ENCODE measurements at places on chromosomes 13 and 19.

DNA sequence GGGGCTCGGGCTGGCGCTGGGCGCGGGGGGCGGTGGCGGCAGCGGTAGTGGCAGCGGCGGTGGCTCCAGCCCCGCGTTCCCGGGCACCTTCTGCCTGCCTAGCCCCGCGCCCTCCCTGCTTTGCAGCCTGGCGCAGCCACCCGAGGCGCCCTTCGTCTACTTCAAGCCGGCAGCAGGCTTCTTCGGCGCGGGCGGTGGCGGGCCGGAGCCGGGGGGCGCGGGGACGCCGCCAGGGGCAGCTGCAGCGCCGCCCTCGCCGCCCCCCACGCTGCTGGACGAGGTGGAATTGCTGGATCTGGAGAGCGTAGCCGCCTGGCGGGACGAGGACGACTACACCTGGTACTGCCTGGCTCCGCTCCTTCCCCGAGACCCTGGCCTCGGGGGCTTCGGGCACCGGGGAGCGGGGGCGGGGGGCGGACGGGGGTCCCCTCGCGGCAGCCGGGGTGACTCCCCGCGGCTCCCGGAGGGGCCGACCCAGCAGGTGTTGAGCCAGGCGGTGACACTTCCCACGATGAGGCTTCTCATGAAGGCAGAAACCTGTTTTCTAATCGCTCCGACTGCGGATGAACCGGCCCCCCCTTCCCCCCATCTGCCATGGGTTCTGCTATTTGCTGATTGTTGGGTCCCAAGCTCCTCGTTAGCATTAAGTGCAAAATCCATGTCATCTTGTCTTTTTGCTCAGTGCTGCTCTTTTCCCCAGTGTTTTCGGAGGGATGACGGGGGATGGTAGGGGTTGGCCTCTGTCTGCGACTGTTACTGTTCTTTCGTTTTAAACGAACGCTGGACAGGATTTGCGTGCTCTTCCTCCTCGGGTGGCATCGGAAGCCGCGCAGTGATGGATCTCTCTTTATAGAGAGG is 943 bp downstream of the SLAIN1 start:
- no peaks in the 10 kb centered on the region for H3K27me3 ChIP-seq
- peak; percentile 64 for DNase-seq
- H3K4me3 ChIP-seq: peak overlapping the region; percentile 77
- H3K4me1 ChIP-seq: peaks cover 18% of the 10 kb centered on the region
- H3K36me3 ChIP-seq: no peaks in the 10 kb centered on the region

DNA sequence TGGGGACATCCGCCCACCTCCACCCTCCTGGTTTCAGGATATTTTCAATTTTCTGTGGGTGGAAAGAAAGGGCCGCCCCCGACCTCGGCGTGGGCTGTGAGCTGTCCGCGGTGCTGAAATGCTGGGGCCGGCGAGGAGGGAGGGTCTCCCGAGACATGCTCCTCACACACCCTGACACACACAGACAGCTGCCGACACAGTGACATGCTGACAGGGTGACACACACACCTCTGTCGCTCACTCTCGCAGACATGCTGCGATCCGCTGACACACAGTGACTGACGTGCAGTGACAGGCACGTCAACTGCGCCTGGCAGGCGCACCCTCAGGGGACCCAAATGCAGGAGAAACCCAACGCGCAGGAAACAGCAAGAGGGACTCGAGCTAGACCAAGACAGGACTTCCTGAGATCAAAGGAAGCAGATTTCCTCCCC is 25.1 kb upstream of the MEIS3 start:
- no peaks in the 10 kb centered on the region for H3K27me3 ChIP-seq
- H3K27ac ChIP-seq: no peak overlapping the region
- peaks cover 5% of the 10 kb centered on the region for H3K4me1 ChIP-seq
- H3K36me3 ChIP-seq: no peaks in the 10 kb centered on the region
- DNase-seq: peak; percentile 48
- no peak overlapping the region for H3K4me3 ChIP-seq

DNA sequence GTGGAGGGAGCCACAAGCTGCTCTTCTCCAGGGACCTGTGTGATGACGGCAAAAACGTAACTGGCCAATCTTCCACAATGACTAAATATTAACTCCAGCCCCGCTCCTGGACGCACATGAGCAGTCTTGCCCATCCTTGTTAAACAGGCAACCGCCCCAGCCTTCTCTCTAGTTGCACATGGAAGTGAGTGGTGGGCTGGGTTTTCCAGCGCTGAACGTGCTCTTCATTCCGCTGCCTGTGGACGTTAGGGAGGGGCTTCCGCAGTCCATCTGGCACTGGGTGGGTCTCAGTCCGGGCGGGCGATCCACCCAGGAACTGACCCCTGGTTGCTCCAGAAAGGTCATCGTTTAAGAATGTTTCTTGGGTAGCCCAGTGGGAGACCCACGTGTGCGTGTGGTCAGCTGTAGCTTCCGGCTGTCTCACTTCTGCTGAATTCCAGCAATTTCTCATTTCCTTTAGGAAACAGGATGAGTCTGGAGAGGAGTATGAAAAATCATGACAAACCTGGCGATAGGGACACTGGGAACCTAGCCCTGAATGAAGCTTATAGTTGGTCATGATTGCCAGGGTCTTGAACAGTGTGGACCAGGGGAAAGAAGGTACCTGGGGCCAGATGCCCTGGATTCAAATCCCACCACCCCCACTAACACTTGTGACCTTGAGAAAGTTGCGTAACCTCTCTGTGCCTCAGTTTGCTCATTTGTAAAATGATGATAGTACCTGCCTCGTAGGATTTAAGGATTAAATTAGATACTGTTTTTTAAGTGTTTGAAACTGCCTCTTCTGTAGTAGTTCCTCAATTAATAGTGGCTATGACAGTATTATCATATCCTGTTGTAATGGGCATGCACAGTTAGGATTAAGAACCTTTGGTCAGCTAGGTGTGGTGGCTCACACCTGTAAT is 92.6 kb downstream of the SIPA1L3 start:
- H3K4me1 ChIP-seq: peaks cover 61% of the 10 kb centered on the region
- DNase-seq: no peak
- H3K4me3 ChIP-seq: no peak overlapping the region
- H3K36me3 ChIP-seq: no peaks in the 10 kb centered on the region
- no peaks in the 10 kb centered on the region for H3K27me3 ChIP-seq
- peak overlapping the region; percentile 66 for H3K27ac ChIP-seq

DNA sequence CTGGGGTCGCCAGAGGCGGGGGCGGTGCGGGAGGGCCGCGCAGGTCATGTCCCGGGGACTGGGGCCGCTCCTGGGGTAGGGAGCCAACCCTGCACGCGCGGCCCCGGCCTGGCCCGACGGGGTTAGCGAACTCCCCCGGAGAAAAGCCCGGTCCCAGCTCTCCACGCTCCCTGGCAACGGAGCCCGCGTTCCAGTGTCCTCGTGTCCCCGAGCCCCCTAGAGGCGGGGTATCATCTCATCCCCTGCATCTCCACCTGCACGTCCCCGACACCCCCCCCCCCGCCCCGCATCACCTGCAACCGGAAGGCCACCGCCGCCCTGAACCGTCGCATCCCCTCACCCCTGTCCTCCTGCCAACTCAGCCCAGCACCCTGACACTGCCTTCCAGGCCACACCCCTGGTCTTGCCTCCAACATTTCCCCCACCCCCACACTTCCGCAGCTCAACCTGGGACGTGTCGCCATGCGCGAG is 2.7 kb downstream of the WDR88 start:
- no peaks in the 10 kb centered on the region for H3K4me1 ChIP-seq
- no peak overlapping the region for H3K4me3 ChIP-seq
- H3K36me3 ChIP-seq: no peaks in the 10 kb centered on the region
- H3K27me3 ChIP-seq: no peaks in the 10 kb centered on the region
- DNase-seq: no peak

- H3K36me3 ChIP-seq: no peaks in the 10 kb centered on the region
- no peaks in the 10 kb centered on the region for H3K4me1 ChIP-seq
- no peak overlapping the region for H3K4me3 ChIP-seq
- H3K27ac ChIP-seq: no peak overlapping the region
- no peaks in the 10 kb centered on the region for H3K27me3 ChIP-seq
Observed at GRCh38 chr13:31880851-31881494, 141.6 kb downstream of the RXFP2 start.

DNA sequence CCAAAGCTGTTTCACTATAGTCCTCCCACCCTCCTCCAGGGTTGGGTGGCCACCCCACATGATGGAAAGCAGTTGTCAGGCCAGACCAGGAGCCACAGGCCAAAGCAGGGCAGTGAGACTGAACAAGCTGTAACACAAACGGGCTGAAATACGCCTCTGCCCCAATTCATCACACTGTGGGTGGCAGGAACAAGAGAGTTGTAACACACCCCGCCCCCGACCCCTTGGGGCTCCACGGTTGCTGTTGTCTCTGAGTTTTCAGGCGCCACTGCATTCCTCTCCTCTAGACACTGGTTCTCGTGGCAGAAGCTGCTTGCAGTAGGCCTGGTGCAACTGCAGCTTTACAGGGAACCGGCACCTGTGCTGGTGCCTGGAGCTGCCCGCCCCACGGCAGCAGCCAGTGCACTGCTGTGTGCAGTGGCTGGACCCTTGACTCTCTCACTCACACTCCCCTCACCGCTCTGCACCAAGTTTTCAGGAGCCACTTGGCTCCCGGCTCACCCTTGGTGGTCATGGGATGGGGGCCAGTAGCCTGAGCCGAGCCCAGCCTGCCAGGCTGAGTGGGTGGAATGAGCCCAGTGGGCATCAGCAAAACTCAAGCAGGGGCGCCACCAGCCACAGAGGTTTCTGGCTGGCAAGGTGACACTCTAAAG is 1314.5 kb upstream of the MIR17HG start:
- no peak overlapping the region for H3K4me3 ChIP-seq
- no peaks in the 10 kb centered on the region for H3K36me3 ChIP-seq
- H3K4me1 ChIP-seq: no peaks in the 10 kb centered on the region
- no peak for DNase-seq

- no peaks in the 10 kb centered on the region for H3K27me3 ChIP-seq
- DNase-seq: no peak
- no peaks in the 10 kb centered on the region for H3K4me1 ChIP-seq
- H3K4me3 ChIP-seq: no peak overlapping the region
Observed at GRCh38 chr13:28626266-28626665, 32.7 kb upstream of the POMP start.

DNA sequence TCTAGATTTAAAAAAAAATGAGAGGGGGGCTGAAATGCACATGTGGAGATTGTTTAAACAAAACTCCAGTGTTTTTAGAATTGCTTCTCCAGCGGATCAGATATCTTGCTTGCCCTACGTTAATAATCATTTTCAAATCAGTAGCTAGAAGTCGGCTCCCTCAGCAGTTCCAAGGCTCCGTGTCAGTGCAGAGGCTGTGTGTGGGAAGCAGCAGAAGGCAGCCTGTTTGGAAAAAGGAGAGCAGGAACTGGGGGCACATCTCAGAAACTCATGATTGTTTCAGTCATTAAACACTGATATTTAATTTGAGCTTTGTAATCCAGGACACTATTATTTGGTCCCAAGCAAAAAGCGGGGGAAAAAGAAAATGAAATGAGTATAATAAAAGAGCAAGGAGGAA is 50.9 kb downstream of the SOX21 start:
- H3K4me3 ChIP-seq: no peak overlapping the region
- DNase-seq: no peak
- H3K27ac ChIP-seq: no peak overlapping the region
- H3K36me3 ChIP-seq: no peaks in the 10 kb centered on the region
- no peaks in the 10 kb centered on the region for H3K4me1 ChIP-seq
- H3K27me3 ChIP-seq: no peaks in the 10 kb centered on the region

GRCh38 chr19:50458396-50459066 is 17.8 kb upstream of the EMC10 start:
- H3K4me3 ChIP-seq: no peak overlapping the region
- no peaks in the 10 kb centered on the region for H3K27me3 ChIP-seq
- H3K27ac ChIP-seq: no peak overlapping the region
- DNase-seq: no peak

DNA sequence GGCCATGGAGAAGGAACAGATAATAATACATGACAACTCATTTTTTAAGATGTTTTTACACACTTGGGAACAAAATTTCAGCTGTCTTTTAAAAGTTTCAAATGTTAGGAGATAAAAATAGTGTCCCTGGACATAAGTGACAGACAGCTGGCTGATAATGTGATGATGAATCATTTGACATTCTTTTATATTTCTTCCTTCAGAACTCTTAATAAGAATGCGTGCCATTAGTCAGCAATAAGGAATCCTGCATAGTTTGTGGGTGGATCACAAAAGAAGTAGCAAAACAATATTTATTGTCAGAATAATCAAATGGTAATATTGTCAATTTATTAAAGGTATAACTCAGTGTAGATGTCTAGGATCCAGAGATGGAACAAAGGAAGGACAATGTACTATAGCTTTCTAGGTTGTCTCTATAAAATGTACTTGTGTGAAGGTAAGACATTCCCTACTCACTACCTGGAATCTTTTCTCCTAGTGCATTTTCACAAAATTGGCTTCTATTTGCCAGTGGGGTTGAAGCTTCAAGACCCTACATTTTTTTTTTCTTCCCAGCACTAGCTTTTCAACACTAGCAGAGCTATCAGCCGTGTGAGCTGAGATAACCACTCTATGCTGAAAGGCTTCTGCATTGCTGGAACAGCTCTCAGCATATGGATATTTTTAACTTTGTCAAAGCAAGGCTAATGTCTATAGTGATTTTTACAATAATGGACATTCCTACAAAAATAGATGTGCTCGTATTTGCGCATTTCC is 175.6 kb upstream of the SLITRK6 start:
- no peaks in the 10 kb centered on the region for H3K27me3 ChIP-seq
- no peak overlapping the region for H3K27ac ChIP-seq
- H3K4me1 ChIP-seq: peaks cover 14% of the 10 kb centered on the region
- H3K4me3 ChIP-seq: no peak overlapping the region
- no peak for DNase-seq

- DNase-seq: no peak
- no peaks in the 10 kb centered on the region for H3K27me3 ChIP-seq
- no peak overlapping the region for H3K4me3 ChIP-seq
- H3K27ac ChIP-seq: no peak overlapping the region
- H3K36me3 ChIP-seq: no peaks in the 10 kb centered on the region
Observed at GRCh38 chr13:35028338-35028867, 86.3 kb downstream of the NBEA start.

- no peak overlapping the region for H3K4me3 ChIP-seq
- no peak overlapping the region for H3K27ac ChIP-seq
- no peak for DNase-seq
- no peaks in the 10 kb centered on the region for H3K4me1 ChIP-seq
- no peaks in the 10 kb centered on the region for H3K27me3 ChIP-seq
- H3K36me3 ChIP-seq: no peaks in the 10 kb centered on the region
Observed at GRCh38 chr13:47421525-47421924, 524.7 kb upstream of the HTR2A start.

GRCh38 chr13:46211483-46212351 is at the start of gene LRRC63:
LRRC63 (plus strand) TSS chr13:46211928; CDS start chr13:46213035, 1,107 bp downstream.
- peaks cover 14% of the 10 kb centered on the region for H3K4me1 ChIP-seq
- peak; percentile 58 for DNase-seq
- no peaks in the 10 kb centered on the region for H3K36me3 ChIP-seq
- H3K27ac ChIP-seq: no peak within 1 kb of the TSS
- H3K4me3 ChIP-seq: peak within 1 kb of the TSS; percentile 40
